ENCODE measurements at places on chromosomes 3 and 15.
A peak's percentile ranks its signal among the peaks of the same experiment; 100 is the strongest.

DNA sequence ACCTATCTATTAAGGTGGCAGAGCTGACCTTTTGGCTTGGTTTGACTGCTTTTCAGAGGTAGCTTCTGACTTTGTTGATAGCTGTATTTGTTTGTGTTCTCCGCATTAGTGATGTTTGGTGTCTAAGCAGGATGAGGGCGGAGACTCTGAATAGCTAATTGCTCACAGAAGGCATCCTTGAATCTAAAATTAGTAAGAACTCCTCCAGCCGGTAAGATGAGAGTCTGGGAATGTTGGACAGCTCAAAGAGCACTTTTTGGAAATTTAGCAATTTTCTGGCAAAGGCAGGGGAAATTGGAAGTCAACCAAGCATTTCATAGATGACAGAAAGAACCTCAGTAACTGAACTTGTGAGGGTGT is 174.1 kb downstream of the KLHL25 start:
- no peak for DNase-seq

DNA sequence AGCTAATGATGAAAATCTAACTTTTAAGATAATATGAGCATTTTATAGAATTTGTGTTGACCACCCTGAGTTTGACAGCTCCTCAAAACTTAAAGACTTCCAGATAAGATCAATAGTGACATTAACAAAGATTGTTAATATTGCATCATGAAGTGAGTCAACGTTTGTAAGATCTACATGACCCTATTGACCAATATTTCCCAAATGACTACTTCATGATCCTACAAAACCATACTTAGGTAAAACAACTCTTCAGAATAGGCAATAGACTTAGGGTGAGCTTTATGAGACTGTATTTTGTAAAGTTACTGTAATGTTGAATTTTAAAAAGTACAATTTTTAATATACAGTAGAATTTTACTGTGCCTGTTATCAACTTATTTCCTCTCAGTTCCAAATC is 422.7 kb upstream of the ALCAM start:
- no peak for DNase-seq

DNA sequence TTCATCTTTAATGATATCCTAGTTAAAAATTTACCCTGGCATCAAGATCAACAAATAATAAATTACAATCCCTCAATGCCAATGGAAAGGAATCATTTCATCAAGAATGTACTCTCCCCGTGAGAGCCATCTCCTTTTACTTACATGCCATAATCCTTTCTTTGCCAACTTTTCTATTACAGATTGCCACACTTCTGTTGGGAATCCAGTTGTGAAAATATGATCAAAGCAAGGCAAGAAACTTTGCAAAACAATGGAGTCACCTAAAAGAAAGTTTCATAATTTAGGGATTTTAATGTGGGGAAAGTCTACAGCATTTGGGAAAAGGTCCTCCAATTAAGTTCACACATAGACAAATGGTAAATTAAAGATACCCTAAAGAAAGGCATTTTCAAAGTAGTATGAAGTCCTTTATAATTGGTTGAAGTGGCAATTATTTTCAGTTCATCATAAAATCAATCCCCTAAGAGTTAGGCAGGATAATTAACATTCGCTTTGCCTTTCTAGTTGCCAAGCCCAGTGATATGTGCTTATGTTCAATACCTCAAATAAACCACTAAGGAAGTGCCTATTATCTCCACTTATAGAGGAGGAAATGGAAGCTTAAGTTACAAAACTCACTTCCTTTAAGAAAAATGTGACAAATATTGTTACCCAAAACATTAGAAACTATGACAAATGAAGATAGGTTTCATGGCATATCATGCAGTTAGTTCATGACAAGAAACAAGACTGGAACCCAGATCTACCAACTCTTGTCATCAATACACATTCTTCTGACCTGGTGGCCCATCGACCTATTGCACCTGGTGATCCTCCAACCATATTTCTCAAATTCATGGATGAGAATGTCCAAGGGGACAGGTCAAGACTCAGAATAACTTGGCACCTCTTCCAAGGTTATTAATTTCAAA is 49.1 kb downstream of the TRANK1 start:
- no peak for DNase-seq

GRCh38 chr3:120245386-120245785 is 39.6 kb downstream of the GPR156 start:
- peak; percentile 44 for DNase-seq

DNA sequence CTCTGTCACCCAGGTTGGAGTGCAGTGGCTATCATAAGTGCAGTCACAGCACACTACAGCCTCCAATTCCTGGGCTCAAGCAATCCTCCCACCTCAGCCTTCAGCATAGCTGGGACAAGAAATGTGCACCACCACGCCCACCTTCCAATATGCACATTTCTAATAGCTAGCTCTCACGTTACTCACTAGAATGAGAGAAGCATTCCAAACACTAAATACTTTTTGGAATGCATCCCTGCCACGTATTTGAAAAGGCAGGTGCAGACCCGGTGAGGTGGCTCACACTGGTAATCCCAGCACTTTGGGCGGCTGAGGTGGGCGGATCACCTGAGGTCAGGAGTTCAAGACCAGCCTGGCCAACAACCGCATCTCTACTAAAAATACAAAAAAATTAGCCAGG is 7.6 kb upstream of the TCF12 start:
- DNase-seq = no peak

- no peak for DNase-seq
These were observed 20.2 kb downstream of the DUOX2 start for GRCh38 chr15:45093622-45094357.

GRCh38 chr15:52164631-52165265 is 26.4 kb downstream of the GNB5 start:
- no peak for DNase-seq

- no peak for DNase-seq
These were observed 125.3 kb upstream of the CHRNA7 start for GRCh38 chr15:31905054-31905453.

- no peak for DNase-seq
These were observed 20.9 kb upstream of the RBP1 start for GRCh38 chr3:139560411-139560810.

DNA sequence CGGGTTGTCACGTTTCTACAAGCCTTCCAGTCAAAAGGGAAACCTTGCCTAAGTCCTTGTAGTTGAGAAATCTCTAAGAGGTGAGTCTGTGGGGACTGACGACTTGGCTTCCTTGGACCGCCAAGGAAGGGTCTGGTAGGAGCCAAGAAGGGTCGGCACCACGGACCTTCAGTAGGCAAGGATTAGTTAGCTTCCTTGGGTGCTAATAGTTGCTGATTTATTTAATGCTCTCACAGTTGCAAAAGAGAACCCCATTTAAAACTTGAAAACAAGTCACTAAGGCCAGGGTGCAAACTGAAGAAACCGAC is 361 bp upstream of the LCMT2 start:
- DNase-seq = no peak

- peak; percentile 70 for DNase-seq
These were observed 41.4 kb upstream of the UMPS start for GRCh38 chr3:124688581-124689454.

DNA sequence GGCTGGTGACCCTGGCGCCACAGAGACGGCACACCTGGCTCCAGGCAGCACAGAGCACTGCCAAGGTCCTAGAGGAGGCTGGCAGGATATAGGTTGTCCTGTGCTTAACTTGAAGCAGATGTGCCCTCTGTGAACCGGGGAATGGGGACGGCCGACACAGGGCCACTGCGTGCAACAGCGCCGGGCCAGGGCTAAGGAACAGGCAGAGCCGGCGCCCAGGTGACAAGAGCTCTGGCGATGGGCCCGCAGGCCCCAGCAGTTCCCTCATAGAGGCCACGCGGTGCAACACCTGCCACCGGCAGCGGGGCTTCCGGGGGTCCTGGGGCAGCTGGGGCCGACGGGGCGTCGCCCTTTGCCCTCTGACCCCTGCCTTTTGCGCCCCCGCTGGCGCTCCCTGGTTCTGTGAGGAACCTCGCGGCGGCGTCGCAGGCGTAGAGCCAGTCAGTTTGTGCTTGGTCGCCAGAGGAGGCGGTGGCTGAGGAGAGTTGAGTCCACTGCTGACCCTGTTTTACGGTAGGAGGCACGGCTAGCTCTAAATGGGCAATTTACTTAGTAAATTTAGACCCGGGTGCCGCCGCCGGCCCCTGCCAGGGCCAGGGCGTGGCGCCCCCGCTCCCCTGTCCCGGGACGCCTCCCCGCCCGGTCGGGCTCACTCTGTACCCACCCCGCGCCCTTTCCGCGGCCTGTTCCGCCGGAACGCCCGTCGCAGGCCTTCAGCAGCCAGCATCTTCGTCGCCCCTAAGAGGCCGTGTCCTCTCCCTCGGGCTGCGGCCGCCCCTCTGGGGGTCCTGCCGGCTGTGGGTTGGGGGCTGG is at the start of gene NPAP1:
TSS of gene NPAP1 (plus strand) at position 444 of the 813 bp plus-strand sequence. CDS start at position 537, 93 bp downstream.
- no peak for DNase-seq

- no peak for DNase-seq
These were observed 274.1 kb downstream of the OTOL1 start for GRCh38 chr3:161770484-161771386.

- DNase-seq = no peak
These were observed 62.9 kb upstream of the XCR1 start for GRCh38 chr3:46090161-46090591.

DNA sequence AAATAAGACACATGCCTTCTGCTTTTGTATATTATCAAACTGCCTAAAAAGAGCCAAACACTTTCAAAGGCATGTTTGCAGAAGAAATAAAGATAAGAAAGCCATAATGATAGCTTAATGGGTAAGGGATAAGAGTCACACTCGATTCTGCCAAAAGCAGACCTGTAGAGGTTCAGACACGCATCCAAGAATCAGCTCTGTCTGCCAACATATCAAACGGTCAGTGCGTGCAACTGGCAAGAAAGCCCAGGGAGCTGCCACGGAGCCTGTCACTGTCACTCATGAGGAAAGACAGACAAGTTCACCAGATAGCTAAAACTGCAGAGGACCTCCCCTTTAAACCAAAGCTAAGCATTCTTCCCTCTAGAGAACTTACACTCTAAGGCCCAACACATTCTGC is 23.2 kb downstream of the DCP1A start:
- no peak for DNase-seq

GRCh38 chr15:82044373-82045178 is 1.2 kb downstream of the MEX3B start:
- no peak for DNase-seq

DNA sequence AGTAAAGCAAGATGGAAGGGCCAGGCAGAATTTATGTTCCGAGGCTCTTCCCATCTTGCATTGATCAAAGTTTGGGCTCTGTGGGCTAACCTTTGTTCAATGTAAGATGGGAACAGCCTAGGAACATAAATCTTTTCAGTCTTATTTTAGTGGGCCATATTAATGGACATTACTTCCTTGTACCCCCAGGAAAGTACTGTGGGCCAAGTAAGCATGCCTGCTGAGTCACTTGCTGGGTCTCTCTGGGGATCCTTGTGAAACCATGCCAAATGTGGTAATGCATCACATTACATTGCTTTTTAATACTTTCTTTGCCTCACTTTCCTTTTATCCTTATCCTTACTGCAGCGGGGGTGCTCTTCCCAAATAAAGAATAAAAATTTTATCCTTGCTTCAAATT is 349.5 kb upstream of the POU1F1 start:
- no peak for DNase-seq

DNA sequence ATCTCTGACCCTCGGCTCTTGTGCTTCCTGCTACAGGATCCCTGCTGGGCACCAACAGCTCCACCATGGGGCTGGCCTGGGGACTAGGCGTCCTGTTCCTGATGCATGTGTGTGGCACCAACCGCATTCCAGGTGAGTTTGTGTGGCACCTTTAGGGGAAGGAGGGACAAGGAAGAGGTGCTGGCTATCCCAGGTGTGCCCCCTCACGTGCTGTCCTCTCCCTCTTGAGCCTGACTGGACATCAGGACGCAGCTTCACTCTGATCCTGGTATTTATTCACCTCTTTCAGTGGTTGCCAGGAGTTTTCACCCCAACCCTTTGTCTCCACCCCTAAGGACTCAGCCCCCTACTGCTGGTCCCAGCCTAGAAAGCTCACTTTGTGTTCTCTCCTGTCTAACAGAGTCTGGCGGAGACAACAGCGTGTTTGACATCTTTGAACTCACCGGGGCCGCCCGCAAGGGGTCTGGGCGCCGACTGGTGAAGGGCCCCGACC is 960 bp downstream of the THBS1 start:
- no peak for DNase-seq

- DNase-seq = no peak
These were observed 4.0 kb downstream of the SCAANT1 start for GRCh38 chr3:63908081-63908736.

DNA sequence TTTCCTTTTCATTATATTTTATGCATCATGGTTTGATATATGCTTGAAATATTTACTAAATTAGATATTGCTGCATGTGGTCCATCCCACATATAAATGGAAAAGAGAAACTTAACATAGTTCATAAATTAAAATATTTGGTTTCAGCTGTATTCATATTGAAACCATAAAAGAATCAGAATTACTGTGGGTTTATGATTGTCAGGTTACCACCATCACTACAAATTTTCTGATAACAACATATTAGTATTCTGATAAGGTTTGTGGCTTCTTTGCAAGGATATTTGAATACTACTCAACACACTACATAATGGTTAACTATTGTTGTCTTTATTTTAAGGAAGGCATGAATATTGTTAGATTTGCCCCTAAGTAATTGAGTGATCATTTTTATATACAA is 235.5 kb downstream of the UBE2E2 start:
- DNase-seq = no peak

- DNase-seq = no peak
These were observed 396.8 kb upstream of the TBL1XR1 start for GRCh38 chr3:177594096-177594495.

DNA sequence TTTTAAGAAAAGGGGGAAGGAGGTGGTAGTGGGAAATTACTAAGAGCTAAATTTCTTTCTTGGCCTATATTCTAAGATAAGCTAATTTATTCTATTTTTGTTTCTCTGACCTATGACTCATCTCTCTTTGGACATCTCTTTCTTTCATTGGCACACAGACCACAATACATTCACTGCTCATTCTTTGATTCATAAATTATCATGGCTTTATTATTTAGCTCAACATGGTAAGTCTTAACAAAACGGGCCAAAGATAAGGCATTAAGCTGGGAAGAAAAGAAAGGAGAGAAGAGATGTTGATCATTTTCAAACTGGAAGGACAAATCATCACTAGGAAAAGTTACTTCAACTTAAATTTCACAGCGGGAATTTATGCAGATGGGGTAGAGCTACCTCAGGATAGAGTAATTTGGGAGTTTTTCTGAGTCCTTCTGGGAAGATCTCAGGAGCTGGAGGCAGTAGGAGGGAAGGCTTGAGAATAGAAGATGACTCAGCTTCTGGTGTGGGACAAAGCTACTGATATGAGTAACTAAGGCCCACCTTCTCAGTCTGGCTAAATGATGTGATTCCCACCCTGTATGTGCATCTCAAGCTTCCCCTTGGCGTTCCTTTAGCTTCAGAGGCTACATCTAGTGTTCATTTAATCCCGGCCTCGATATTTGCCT is 7.5 kb upstream of the ALCAM start:
- DNase-seq = no peak
